A549 treated with AZD2906 at 1 μM for 4 hours (cell line): ENCODE measurements at places on chromosomes 4 and X. TPM values are rescaled to one million over a fixed set of nuclear protein-coding genes. Genes with fewer than 3 reads are reported as not detected.

GPR119 gene
- total RNA-seq: not detected in 5 replicates

SYN1 gene
- total RNA-seq: 0.22 to 0.46 TPM (median 0.29 TPM) in 5 replicates

CCSER1 gene
- not detected in 5 replicates for total RNA-seq

SRPX gene
- 8.4 to 10.7 TPM (median 9.9 TPM) in 5 replicates for total RNA-seq
